AML-193 (cell line): ENCODE measurements at places on chromosomes 7 and 10.

GRCh38 chr10:16792675-16793074, 24.5 kb downstream of the RSU1 start:
- DNase-seq = no peak

DNA sequence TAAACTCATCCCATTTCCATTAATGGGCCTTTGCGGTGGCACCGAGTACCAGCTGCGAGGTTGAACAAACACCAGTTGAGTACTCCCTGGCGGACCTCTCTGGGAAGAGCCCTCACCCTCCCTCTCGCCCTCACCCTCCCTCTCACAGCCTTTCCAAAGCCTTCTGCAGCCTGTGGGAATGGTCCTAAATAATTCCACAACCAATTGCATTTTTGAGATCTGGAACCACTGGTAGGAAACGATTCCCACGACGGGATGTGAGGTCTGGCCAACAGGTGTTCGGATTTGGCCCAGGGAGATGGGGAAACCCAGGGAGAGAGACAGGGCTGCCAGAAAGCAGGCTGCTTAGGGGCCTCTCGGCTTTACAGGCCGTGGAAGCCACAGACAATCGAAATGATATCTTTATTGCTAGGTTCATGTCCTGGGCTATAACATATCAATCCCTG, 5.3 kb downstream of the PTF1A start:
- DNase-seq = no peak

DNA sequence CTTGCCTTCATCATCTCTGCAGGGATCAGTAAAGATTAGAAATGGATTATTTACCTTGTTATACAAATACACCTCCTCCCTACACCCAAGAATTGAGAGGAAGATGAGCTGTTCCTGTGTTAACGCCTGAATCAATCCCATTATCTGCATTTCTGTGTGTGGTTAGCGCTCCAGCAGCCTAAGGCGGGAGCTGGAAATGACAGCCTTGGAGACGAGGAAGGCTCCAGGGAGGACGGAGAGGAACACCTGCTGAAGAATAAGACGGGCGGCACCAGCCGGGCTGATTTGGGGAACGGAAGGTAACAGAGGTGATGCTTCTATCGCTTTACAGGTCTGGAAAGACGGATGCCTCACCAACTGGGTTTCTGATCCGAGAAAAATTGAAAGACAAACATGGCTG, 34.2 kb upstream of the DDC start:
- no peak for DNase-seq

GRCh38 chr10:51204066-51204465, 129.8 kb downstream of the PRKG1 start:
- DNase-seq = no peak

- no peak for DNase-seq
These were observed 634.5 kb upstream of the NRP1 start for GRCh38 chr10:33968983-33969382.

DNA sequence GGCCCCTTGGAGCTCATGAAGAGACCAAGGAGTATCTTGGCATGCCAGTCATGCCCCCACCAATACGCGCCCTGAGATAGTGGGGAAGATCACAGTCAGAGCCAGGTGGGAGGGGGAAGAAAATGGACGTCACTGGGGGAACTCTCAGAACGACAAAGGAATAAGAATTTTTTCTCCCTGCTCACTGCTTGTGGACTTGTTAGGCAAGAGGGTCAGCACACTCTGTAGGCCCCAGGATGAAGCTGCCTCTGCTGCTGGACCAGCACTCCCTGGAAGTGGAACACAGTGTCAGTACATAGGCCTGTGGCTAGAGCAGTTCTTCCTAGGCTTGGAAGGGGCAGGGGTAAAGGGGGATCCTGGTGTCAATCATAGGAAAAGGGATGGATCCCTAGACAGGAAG, 46.5 kb downstream of the DRGX start:
- DNase-seq = no peak

- no peak for DNase-seq
These were observed 26.8 kb upstream of the FOXK1 start for GRCh38 chr7:4655311-4655710.

GRCh38 chr7:38190011-38190410, 12.0 kb downstream of the STARD3NL start:
- DNase-seq = no peak
